Activated T-helper 1 cell treated with anti-CD3 and anti-CD28 coated beads, Interleukin-12 subunit alpha, Interleukin-12 subunit beta, Interleukin-2, Interleukin-4 antibody, amounts not matched to agents 30 ng/mL and 10 ng/mL and 1 ng/mL, durations not matched to agents 14 hours and 24 hours and 36 hours (primary cell): ENCODE measurements at places on chromosomes 12 and 14. TPM values are rescaled to one million over a fixed set of nuclear protein-coding genes. Genes with fewer than 3 reads are reported as not detected.
A peak's percentile ranks its signal among the peaks of the same experiment; 100 is the strongest.

Gene IKZF4
- total RNA-seq = 31.9 and 35.7 TPM in 2 replicates

Gene ANO4
- total RNA-seq = not detected in 2 replicates

Gene CCND2
- total RNA-seq = 548 and 549 TPM in 2 replicates

Gene LALBA
- total RNA-seq = not detected in 2 replicates

Gene TAMALIN
- total RNA-seq = 8.9 and 12.8 TPM in 2 replicates

Gene ACOT2
- total RNA-seq = 5.5 and 5.9 TPM in 2 replicates

Gene E2F7
- 16.6 and 16.9 TPM in 2 replicates for total RNA-seq

Gene CPNE6
- total RNA-seq = not detected in 2 replicates

Gene PA2G4
- total RNA-seq = 404 and 419 TPM in 2 replicates

Gene KRT79
- total RNA-seq = not detected in 2 replicates

Gene PRKD1
- 0.23 TPM in 1 of 2 replicates, not detected in the other for total RNA-seq

DNA sequence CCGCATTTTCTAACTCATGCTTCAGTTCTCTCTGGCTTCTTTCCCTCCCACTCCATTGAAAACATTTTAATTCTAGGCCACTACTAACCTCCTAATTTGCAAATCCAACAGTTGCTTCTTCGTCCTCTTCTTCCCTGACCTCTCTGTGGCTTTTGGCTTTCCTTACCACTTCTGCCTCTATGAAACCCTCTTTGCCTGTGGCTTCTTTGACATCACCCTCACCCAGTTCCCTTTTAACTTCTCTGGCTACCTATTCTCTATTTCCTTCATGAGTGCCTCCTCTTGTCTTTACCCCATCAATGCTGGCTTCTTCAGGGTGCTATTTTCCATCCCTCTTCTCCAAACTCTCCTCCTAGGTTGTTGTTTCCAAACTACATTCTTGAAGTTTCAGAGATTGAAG lies 4.4 kb upstream of the HCFC2 start:
- H3K4me1 ChIP-seq = peaks cover 19% of the 10 kb centered on the region
- peaks cover 42% of the 10 kb centered on the region for H3K27me3 ChIP-seq
- H3K4me3 ChIP-seq = no peak overlapping the region
- H3K36me3 ChIP-seq = no peaks in the 10 kb centered on the region

- peaks cover 30% of the 10 kb centered on the region for H3K36me3 ChIP-seq
- no peaks in the 10 kb centered on the region for H3K27me3 ChIP-seq
Measured at GRCh38 chr12:11743423-11744409, 94.2 kb downstream of the ETV6 start.

DNA sequence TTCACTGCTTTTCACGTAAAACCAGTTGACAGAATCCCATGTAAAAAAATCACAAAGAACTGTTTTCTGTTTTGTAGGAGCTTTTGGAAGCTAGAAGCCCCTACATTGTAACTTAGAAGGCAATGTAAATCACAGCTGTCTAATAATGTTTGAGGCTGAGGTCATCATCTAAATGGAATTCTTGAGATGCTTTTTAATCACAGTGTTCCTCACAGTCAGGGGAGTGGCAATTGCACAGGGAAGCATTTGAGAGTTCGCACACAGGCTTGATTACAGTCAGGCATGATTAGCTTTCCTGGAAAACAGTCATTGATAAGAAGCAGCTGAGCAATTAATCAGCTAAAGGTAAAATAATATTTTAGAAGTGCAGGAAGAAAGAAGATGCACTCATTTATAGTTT lies 2.9 kb downstream of the SLC17A8 start:
- no peaks in the 10 kb centered on the region for H3K36me3 ChIP-seq
- no peak overlapping the region for H3K27ac ChIP-seq
- H3K4me1 ChIP-seq = no peaks in the 10 kb centered on the region

- H3K27me3 ChIP-seq = no peaks in the 10 kb centered on the region
- DNase-seq = no peak
- H3K27ac ChIP-seq = peak overlapping the region; percentile 68
- peak overlapping the region; percentile 46 for H3K4me3 ChIP-seq
- peaks cover 58% of the 10 kb centered on the region for H3K36me3 ChIP-seq
- peaks cover 21% of the 10 kb centered on the region for H3K4me1 ChIP-seq
Measured at GRCh38 chr12:71626098-71626497, 37.5 kb downstream of the ZFC3H1 start.

- no peak overlapping the region for H3K4me3 ChIP-seq
- no peaks in the 10 kb centered on the region for H3K4me1 ChIP-seq
- no peak overlapping the region for H3K27ac ChIP-seq
- no peak for DNase-seq
- no peaks in the 10 kb centered on the region for H3K36me3 ChIP-seq
Measured at GRCh38 chr14:45810152-45810872, 557.3 kb upstream of the MIS18BP1 start.

DNA sequence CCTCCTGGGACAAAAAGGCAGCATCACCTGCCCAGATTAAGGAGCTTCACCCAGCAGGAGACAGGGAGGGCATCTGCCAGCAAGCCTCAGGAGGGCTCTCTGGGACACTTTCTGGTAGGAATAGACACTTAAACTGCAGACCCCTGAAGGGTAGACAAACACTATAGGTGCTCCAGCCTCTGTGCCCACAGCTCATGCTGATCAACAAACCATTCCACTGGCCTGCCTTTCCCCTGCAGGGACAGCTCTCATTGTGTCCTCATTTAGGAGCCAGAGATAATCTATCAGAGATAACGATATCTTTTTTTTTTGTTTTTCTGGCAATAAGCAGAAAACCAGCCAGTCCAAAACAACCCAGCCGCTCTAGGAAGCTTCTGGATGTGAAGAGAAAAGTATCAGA lies 251.8 kb upstream of the CCDC196 start:
- H3K27ac ChIP-seq = no peak overlapping the region
- H3K4me3 ChIP-seq = no peak overlapping the region
- H3K27me3 ChIP-seq = peaks cover 11% of the 10 kb centered on the region

DNA sequence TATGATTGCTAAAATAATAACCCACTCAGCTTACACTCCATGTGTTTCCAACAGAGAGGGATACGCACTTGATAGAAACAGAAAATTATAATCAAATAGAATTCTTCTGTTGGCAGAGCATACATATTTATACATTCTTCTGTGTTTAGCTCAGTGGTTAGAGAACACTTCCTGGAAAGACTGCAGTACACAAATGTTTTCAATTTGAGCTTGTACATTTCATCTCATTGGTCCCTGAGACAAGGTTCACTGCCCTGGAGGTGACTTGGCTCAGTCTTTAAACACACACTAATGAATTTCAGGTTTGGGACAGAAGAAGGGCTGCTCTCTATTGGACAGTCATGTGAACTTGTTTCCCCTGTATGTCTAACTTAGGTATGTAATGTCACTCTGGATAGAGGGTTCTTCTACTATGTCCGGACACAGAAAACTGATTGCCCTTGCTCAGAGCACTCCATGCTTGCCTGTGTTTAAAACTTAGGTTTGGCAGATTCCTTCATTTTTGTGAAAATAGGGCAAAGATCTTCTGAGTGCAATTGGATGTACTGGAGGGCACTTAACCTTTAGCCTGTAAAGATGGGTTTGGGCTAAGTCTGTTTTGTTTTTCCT lies 22.9 kb downstream of the PROX2 start:
- no peak overlapping the region for H3K4me3 ChIP-seq
- H3K27me3 ChIP-seq = no peaks in the 10 kb centered on the region
- H3K36me3 ChIP-seq = no peaks in the 10 kb centered on the region
- H3K4me1 ChIP-seq = peaks cover 15% of the 10 kb centered on the region
- DNase-seq = no peak

DNA sequence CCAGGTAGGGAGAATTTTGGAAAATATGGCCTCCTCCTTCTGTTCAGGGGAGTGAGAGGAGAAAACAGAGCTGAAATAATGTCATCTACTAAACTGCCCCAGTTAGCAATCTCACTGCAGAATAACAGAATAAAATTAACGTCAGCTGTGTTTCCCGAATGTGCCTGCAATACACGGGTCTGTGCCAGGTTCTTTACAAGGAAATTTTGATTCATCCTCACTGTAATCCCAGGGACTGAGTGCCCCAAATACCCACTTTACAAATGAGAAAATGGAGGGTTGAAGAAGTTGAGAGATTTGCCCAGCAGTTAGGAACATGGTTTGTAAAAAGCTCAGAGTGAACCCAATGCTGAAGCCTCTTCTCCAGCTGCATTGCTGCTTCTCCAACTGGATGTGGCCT lies 21.3 kb upstream of the SERPINA6 start:
- H3K27ac ChIP-seq = no peak overlapping the region
- no peak overlapping the region for H3K4me3 ChIP-seq
- DNase-seq = no peak
- H3K4me1 ChIP-seq = peaks cover 13% of the 10 kb centered on the region

DNA sequence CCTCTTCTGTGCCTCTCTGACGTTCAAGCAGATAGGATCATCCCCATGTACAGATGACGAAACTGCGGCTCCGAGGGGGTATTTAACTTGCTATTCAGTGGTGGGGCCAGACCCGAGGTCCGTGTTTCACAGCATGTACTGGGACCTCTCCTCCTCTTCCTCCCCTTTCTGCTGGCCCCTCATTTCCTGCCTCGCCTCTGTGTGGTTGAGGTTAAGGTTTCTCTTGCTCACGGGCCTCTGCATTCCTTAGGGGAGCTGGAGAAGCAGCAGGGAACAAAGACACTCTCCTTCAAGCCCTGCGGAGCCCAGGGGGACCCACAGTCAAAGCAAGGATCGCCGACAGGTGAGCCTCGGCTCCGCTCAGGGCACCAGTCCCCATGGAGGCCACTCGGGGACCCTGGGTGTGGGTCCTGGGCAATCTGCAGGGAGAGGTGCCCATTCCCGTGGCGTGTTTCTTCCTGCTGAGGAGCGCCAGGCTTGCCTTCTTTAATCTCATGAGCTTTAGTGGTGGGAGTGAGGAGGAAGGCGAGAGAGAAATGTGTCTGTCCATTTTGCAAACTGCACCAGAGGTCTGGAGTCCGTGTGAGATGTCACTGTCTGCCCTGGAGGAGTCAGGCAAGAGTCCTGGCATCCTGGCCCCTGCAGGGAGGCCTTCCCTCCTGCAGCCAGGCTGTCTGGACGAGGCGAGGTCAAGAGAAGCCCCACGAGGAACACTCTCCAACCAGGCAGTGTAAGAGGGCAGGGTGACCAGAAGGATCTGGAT lies 45.0 kb downstream of the SLC6A12 start:
- no peaks in the 10 kb centered on the region for H3K27me3 ChIP-seq
- no peaks in the 10 kb centered on the region for H3K36me3 ChIP-seq

- H3K4me3 ChIP-seq = no peak overlapping the region
- no peaks in the 10 kb centered on the region for H3K4me1 ChIP-seq
- H3K36me3 ChIP-seq = peaks cover 2% of the 10 kb centered on the region
- no peak for DNase-seq
- no peak overlapping the region for H3K27ac ChIP-seq
Measured at GRCh38 chr12:107007411-107007810, 20.5 kb upstream of the MTERF2 start.

GRCh38 chr12:124527861-124528561 lies 39.4 kb downstream of the NCOR2 start:
- H3K27ac ChIP-seq = no peak overlapping the region
- H3K27me3 ChIP-seq = no peaks in the 10 kb centered on the region
- peaks cover 2% of the 10 kb centered on the region for H3K36me3 ChIP-seq
- DNase-seq = no peak
- no peak overlapping the region for H3K4me3 ChIP-seq
- peaks cover 23% of the 10 kb centered on the region for H3K4me1 ChIP-seq

DNA sequence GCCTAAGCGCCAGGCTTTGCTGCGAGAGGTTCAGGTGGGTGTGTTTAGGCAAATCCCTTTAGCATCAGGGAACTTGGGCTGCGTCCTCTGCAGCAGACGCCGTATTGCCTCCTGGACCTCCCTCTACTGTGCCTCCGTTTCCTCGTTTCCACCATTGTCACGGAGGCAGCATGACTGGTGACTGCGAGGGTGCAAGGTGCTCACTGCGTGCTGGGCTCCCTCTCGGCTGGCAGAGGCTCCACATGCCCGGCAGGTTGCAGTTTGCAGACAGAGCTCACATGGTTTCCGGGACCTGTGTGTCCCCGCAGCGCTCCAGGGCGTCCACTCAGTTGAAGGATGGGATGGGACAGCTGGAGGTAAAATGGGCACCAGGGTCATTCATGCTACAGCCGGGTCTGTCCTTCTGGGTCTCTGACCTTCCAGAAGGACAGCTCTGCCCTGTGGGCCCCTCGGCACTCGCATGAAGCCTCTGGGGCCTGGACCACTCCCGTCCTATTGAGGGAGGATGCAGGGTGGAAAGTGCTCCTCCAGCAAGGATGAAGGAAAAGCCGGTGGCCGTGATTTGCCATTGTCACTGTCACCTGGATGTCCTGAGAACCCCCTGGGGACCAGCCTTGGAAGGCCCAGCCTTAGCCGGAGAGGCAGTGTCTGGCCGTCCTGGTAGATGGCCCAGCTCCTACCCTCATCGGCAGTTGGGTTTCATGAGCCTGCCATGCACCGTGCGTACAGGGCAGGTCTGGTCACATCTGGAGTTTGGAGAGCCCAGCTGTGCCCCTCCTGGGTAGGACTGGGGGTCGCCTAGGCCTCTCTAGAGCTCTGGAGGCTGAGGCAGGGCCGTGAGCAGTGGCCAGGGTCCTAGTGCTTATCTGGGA lies 146.5 kb downstream of the KIF26A start:
- H3K4me1 ChIP-seq = no peaks in the 10 kb centered on the region
- no peak overlapping the region for H3K27ac ChIP-seq
- H3K36me3 ChIP-seq = no peaks in the 10 kb centered on the region
- DNase-seq = no peak
- no peaks in the 10 kb centered on the region for H3K27me3 ChIP-seq

DNA sequence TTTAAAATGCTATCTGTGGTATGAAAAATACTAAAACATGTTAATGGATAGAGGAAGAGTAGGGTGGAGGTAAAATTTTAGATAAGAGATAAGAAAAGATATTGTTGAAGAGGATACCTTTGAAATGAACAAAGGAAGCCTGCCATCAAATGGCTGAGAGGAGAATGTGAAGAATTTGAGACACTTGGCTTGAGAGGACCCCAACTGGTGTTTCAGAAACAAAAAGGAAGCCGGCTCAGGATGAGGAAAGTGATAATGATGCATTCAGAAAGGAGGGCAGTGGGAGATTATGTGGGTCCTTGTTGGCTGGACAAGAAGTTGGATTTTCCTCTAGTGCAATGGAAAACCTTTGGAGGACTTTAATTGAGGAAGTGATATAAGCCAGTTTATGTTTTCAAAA lies 264.4 kb downstream of the DUSP6 start:
- H3K4me3 ChIP-seq = no peak overlapping the region
- peaks cover 2% of the 10 kb centered on the region for H3K27me3 ChIP-seq
- H3K27ac ChIP-seq = no peak overlapping the region
- no peaks in the 10 kb centered on the region for H3K4me1 ChIP-seq
- no peak for DNase-seq

DNA sequence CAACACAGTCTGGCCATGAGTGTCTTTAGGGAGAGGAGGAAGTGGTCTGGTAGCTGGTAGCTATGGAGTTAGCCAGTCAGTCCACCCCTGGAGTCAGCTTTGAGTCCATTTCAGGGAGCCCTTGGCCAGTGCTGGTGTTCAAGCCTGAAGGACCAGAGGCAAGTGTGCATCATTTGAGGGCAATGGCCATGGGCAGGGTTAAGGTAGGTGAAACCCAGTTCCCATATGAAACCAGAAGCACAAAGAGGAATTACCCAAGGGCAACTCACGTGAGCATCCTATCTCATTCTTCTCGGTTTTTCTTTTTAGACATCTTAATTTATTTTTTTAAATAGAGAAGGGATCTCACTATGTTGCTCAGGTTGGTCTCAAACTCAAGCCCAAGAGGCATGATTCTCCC lies 61.3 kb upstream of the ACTN1 start:
- no peaks in the 10 kb centered on the region for H3K4me1 ChIP-seq
- DNase-seq = no peak
- peaks cover 32% of the 10 kb centered on the region for H3K27me3 ChIP-seq
- no peaks in the 10 kb centered on the region for H3K36me3 ChIP-seq
